ENCODE measurements at places on chromosomes 13 and 19.

DNA sequence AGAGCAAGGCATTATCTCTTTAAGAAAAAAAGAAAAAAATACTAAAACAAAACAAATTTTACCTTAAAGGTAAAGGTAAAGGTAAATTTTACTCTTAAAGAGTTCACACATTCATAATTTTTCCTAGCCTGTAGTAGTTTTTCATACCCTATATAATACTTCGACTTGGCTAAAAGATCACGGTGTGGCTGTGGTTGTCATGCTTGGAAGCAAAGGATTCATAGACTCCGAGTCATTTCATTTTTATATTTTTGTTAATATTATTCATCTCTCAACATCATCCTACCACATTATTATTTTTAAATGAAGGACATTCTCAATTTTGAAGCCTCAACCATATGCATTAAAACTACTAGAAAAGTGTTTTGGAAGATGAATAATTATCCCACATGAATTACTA lies 52.7 kb downstream of the PIBF1 start:
- DNase-seq = no peak

DNA sequence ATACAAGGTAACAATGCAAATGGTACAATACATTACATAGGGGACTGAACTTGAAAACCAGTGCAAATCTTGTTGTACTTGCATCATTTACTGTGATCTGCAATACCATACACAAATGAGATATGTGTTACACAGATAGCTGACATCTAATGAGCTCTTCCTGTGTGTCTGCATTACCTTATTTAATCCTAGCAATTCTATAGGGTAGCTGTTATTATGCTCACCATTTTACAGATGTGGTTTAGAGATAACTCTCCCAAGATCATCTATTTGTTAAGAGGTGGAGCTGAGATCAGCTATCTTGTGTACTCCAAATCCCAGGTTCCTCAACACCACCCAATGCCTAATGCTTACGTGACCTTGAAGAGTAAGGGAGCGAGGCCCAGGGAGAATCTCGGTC lies 21.4 kb upstream of the SERP2 start:
- DNase-seq = no peak

DNA sequence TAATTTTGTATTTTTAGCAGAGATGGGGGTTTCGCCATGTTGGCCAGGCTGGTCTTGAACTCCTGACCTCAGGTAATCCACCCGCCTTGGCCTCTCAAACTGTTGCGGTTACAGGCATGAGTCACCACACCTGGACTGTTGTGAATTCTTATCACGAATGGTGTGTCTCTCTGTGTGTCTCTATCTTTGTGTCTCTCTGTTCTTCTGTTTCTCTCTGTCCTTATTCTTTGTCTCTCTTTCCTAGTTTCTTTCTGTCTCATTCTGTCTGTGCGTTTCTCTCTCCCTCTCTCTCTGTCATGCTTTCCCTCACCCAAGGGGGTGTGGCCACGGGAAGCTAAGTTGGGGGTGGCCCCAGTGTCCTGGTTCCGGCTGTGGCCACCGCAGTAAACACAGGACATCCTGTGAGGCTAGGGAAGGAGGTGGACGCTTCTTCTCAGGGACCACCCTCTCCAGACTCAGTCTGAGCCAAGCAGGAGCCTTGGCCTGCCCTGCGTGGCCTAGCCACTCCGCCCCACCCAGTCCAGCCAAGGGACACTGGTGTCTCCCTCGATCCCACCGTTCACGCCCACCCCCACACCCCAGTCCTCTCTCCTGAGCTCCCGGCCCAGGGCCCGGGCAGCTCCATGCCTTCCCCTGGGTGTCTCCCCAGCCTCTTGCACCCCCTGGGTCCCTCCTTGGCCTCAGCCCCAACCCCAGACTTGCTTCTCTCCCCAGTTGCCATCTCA lies 3.9 kb upstream of the PRX start:
- peak; percentile 35 for DNase-seq

DNA sequence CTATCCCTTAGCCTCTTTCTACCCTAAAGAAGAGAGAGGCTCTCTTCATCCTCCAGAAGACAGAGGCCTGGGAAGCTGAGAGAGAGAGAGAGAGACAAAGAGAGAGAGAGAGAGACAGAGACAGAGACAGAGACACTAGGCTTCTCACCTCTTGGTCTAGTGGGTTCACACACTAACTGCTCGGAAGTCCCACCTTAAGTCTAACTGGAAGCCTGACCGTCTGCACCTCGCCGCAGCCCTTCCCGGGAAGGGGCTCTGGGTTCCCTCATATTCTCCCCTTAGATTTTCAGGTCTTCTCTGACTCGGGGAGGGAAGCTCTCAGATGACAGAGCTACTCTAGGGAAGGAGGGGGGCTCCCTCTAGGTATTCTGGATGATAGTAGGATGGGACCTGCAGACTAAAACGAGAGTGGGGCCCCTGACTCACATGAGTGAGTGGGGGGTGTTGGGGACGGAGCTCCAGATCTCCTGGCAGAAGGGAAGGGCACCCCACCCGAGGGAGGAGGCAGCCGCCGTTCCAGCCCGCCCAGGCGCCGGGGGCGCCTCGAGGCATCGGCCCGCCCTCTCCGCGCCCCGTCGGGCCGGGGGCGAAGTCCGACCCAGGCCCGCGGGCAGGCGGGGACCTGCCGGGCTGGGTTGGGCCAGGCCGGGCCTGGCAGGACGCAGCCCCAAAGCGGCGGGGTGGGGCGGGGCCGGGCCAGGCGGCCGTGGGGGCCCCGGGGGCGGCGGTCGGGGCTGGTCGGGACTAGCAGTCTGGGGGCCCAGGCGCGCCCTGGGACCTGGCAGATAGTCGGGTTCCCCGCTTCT lies 2.0 kb upstream of the JUNB start:
- peak; percentile 65 for DNase-seq

DNA sequence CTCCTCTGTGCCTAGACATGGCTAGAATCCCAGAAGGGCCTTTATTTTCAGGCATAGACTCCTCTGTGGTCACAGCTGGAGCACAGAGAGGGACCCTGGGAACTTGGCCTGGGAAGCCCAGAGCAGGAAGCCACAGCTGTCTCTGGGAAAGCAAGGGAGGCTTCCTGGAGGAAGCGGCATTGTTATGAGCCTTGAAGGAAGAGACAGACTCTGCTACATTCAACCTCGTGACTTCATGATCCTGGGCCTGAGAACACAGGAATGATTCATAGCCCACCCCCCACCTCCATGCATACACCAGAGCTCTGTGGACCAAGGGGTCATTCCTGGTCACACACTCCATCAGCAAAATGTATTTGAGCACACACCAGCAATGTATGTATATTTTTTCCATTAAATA lies 8.6 kb downstream of the RDH8 start:
- no peak for DNase-seq

- DNase-seq = peak; percentile 76
These were observed 5.5 kb upstream of the IFI30 start for GRCh38 chr19:18167975-18168645.

- no peak for DNase-seq
These were observed 20.0 kb downstream of the GARRE1 start for GRCh38 chr19:34274284-34274826.

GRCh38 chr19:20078581-20079031 lies 806 bp downstream of the ZNF90 start:
- peak; percentile 54 for DNase-seq

- no peak for DNase-seq
These were observed 33.2 kb downstream of the CHST8 start for GRCh38 chr19:33654840-33655508.

Data from activated CD8-positive, alpha-beta T cell treated with anti-CD3 and anti-CD28 coated beads for 36 hours (primary cell).